Activated CD4-positive, alpha-beta T cell treated with anti-CD3 and anti-CD28 coated beads, Interleukin-2, Interleukin-6, amounts not matched to agents 100 ng/mL and 50 ng/mL, durations not matched to agents 16 hours and 8 hours (primary cell): ENCODE measurements at places on chromosomes 11 and 22.

DNA sequence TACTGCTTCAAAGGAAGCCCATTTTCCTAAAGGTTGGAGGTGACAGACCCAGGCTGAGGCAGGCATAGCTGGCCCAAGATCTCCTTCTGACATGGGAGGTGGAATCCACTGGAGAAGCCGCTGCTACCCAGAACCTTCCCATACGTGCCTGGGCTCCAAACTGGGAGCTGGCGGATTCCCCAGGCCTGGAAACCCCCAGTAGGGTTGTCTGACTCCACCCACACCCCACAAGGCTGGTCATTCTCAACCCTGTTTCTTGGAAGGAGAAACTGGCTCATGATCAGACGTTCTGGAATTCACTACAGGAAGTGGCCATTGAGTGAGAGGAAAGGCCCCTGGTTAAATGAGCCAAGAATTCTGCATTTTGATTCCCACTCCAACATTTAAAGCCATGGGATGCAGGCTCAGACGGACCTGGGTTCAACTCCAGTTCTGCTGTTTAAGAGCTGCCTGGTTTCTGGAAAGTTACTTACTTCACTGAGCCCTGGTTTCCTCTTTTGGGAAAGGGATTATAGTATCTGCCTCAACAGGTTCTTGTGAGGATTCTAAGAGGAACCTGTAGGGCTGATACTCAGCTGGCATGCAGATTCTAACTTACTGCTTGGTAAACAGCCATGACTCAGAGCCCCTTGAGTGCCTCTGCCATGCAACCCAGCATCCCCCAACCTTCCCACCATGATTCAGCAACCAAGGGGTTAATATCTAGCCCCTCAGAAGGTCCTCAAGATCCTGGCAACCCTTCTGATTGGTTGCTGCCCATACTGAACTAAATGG, 19.4 kb upstream of the TSKU start:
- DNase-seq, result no peak

- DNase-seq, result no peak
These were observed 1.3 kb downstream of the TMPRSS13 start for GRCh38 chr11:117927926-117928325.

DNA sequence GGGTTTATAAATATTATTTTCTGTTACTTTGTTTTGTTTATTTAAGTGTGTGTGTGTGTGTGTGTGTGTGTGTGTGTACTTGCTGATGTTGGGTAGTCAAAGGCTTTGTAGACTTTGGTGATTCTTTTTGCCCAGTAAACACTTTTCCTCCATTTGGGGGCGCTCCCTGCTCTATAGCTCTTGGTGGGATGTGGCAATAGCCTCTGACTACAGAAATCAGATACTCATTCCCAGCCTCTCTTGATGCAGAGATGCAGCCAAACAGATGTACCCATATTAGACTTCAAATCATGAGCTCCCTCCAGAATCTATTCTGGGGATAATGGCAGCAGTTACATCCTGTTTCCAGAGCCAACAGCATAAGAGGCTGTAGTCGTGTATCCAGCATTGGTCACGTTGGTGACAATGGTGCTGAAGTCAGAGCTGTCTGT, 33.4 kb upstream of the APOL5 start:
- no peak for DNase-seq

DNA sequence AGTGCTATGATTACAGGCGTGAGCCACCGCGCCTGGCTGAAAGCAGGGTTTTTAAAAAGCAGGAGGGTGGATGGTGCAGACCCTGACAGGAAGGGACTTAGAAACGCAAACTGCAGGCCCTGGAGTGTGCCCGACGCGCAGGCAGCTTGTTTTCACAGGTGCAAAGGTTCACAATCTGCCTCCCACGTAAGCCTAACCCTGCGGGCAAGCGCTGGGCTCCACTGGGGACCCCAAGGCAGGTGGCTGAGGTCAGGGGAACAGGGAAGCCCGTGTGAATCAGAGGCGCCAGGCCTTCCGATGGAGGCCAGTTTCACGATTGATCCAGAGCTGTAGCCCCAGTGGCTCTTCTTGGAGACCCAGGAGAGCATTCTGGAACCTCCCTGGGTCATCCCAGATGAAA, 256.3 kb downstream of the BRD1 start:
- no peak for DNase-seq

- peak; percentile 4 for DNase-seq
These were observed 77.7 kb downstream of the TRIM44 start for GRCh38 chr11:35740061-35740799.

- DNase-seq, result no peak
These were observed 3.8 kb downstream of the SHISA8 start for GRCh38 chr22:41911001-41911611.

- DNase-seq, result no peak
These were observed 35.7 kb upstream of the PTPRJ start for GRCh38 chr11:47944632-47945031.

GRCh38 chr22:38872831-38873248, 824 bp upstream of the CBX6 start:
- DNase-seq, result no peak

- DNase-seq, result no peak
These were observed 24.5 kb upstream of the CCDC134 start for GRCh38 chr22:41775976-41776375.

DNA sequence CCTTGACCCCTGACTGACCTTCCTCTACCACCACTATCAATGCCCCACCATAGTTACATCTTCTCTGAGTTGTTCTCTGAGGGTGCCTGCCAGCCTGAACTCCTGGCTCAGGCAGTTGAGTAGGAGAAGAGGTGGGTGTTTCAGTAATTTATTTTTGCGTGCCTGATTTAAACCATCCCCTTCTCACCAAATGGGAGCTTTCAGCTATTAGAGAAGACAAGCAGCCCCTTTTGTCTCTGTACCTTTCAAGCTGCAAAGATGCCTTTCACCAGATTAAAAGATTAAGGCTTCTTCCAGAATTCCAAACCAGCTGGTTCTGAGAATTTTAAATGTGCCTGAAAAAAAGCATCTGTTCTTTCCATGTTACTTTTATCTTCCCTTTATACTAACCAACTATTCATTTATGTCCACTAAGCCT, 223.8 kb downstream of the FAM76B start:
- DNase-seq, result no peak

DNA sequence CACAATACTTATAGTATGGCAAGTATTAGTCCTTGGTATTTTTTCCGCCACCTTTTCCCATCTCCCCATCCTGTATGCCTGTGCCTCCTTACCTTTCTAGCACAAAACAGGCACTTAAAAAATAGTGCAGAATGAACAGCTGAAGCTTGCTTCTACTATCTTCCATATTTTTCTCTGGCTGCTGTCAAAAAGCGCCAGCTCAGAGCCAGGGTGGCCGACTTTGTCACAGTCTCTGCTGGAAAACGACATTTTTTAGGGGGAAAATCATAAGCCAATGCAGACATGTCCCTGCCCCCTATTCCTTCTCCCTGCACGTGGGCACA, 26.5 kb upstream of the ROBO3 start:
- DNase-seq, result no peak

GRCh38 chr11:112634995-112635737, 326.1 kb upstream of the NCAM1 start:
- no peak for DNase-seq

GRCh38 chr22:33871935-33872334, 48.3 kb downstream of the LARGE1 start:
- no peak for DNase-seq

DNA sequence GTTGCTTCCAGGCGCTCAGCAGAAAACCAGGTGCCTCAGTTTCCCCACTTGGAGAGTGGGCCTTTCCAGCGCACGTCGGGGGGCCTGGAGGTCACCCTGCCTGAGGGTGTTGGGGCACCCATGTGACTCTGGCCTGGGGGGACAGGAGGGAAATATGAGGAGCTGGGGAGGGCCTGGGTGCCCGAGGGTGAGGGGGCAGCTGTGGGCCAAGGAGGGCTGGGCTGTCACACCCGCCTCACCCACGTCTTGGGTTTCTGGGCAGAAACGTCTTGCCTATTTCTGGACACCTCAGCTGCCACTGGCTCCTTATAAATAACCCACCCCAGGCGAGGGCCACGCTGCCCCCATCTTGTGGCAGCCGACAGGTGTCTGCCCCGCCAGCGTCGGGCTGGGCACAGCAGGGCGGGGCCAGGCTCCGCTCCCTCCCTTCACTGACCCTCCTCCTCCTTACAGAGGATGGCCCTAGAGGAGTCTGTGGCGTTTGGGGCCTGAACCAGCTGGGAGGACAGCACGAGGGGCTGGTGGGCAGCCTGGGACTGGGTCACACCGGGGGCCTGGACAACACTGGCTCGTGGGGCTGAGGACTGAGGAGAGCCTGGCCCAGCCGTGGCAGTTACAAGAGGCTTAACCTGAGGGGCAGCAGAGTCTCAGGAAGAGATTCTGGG, 1.5 kb downstream of the TNNT3 start:
- DNase-seq, result no peak

- no peak for DNase-seq
These were observed 348.1 kb downstream of the BRD1 start for GRCh38 chr22:49479566-49479965.

DNA sequence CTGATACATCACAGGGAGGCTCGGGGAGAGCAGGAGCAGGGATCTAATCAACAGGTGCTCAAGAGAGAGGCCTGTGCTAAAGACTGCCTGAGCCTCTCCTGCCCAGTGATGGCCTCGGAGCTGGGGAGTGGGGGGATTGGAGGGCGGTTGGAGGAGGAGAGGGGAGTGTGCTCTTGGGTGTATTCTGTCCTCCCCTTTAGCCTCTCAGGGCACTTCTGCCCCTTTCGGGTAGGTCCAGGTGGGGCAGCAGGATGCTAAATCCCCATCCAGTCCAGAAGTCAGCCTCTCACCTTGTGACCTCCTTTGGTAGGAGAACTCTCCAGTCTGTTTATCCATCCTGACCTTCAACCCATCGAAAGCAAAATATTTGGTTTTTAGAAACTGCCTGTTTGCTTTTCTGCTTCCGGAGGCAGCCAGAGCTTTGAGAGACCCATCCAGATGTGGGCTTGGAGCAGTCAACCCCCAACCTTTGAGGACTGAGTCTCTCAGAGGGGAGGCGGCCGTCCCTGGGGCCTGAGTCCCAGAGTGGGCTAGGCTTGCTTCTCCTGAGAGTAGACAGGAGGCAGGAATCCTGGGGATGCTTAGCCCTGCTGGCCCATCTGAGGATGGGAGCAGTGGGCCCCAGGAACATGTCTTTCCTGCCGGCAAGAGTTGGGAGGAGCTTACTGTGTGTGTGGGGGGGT, 105.2 kb upstream of the SYT13 start:
- no peak for DNase-seq

DNA sequence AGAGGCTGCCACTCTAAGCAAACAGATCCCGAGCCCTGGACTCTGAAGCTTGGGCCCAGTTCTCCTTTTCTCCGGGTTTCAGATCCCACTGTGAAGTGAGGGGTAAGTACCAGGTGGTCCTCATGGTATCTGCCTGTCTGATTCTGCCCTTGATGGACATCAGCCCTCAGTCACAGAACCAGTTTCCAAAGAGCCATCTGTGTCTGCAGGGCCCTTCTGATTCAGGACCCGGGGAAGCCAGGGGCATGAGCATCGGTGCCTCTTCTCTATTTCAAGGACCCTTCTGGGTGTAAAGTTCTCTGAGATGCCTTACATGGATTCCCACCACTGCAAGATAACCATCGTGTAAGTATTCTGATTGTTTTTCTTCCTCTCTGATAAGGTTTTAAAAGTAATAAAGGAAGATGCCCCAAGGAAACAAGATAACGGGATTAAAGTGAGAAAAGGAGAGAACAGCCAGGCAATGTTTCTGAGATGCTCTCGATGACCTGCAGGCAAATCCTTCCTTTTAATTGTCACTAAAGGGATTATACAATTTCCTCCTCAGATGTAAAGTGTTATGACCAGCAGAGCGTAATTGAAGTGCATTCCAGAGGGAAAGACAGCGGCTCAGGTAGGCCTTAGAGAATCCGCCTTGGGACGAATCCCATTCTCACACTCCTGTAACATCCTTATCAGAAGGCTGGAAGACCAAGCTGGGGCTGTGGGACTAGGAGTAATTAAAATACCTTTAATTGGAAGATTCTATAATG, 924.3 kb downstream of the TBC1D22A start:
- DNase-seq, result no peak

- peak; percentile 37 for DNase-seq
These were observed 19.4 kb downstream of the HTR3A start for GRCh38 chr11:113994077-113994954.

DNA sequence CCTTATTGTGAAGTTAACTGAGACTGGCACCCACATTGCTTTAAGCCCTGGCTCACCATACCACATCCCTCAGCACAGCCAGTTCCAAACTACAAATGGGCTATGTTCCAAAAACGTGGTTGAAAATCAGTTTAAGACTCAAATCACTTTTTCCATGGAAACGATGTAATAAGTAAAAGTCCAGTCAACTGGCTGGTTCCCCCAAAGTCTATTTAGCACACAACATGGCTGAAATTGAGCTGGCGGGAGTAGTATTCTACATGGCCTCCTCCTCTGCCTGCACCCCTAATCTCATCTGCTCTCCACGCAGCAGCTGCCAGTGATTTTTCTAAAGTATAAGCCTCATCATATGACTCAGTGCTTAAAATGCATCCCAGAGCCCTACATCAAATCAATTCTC, 40.9 kb upstream of the BIRC3 start:
- no peak for DNase-seq

DNA sequence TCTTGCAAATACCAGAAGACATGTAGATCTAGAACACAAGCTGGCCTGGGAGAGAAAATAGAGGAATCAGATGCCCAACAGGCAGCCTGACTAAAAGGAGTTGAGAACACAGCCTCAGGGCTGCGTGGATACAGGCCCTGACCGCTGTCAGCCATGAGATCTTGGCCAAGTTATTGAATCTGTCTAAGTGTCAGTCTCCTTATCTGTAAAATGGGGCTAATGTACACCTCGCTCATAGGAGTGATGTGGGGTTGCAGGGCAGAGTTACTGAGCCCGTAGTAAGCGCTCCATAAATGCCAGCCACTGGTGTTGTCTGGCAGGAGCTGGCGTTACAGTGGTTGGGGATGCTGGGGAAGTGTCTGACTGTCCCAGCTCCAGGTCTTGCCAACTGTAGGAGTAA, 38.4 kb upstream of the TPBGL start:
- DNase-seq, result no peak
